NCI-H82 (cell line): ENCODE measurements at places on chromosomes 5 and 9.

DNA sequence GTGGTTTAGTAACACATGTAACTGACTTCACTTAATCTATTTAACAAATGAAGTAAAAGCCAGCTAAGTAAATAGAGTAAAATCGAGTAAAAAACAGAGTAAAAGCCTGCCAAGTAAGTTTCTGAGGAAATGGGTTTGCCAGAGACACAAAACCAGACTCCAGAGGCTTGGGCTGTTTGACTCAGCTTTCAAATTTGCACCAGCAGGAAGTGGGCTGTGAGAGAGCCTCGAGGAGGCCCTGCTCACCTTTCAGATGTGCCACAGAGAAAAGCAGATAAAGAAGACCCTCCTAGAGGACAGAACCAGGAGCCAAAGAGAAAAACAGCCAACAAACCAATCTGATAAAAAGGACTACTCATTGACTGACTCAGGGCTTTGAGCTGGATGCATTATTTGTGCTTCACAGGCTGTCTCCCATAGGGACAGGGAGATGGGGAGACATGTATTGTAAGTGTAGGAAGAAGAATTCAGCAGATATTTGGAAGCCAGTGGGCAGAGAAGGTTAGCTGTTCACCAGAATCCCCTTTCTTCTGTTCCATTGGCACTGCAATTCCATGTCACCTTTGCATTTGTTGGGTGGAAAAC lies 14.4 kb upstream of the AMACR start:
- no peak for DNase-seq

DNA sequence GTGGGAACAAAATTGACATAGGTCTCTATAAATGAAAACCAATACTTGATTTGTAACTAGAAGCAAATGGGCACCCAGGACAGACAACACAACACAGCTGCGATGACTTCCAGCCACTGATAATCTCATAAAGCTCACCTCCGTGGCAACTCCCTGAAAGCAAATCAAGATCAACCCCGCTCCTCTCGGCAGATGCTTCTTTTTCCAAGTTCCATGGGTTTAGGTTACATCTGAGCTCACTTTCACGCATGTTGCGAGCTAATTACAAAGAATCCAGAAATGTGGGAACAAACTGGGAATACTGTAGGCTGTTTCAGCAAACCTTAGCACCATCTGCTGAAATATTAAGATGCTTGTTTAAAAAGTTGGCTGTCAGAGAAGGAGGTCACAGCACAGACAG lies 153.9 kb downstream of the ELAVL2 start:
- DNase-seq = peak; percentile 73

DNA sequence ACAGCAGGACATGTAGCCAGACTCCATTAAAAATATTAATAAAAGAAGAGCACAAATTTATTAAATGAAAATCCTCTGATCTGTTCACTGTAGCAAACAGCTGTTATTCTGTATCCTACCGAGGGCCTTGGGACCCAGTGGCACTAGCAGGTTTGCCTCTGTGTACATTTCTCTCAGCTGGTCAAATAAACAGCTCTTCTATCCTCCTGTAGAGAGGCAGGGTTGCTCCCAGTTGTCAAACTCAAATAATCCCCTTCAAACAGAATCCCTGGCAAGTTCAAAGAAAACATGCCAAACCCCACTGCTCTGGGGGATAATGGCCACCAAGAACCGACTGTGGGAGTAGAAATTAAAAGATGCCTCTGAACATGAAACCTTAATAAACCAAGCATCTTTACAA lies 1262.0 kb upstream of the DMAC1 start:
- no peak for DNase-seq

DNA sequence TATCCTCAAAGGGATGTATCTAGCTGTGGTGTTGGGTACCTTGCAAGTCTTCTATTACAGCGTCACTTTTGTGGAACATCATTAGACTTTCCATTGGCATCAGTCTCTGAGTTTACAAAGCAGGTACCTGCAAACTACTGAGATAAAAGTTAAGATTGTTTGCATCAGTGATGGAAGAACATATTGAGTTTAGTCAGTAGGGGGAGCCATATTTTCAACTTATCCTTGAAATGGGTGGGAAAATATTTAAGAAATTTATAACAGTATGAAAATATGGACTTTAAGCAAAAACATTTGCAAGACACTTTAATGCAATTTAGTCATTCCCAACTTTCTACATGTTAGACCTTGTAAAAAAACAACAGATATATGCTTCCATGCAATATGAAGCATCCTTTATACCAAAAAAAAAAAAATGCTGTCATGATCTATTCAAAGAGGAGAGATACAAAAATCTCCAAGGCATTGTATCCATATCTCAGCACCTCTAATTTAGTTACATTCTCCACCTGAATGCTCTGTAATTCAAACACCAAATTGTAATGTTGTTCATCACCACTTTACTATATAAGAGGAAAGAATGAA lies 98.6 kb upstream of the ADAMTS19 start:
- DNase-seq = peak; percentile 11

DNA sequence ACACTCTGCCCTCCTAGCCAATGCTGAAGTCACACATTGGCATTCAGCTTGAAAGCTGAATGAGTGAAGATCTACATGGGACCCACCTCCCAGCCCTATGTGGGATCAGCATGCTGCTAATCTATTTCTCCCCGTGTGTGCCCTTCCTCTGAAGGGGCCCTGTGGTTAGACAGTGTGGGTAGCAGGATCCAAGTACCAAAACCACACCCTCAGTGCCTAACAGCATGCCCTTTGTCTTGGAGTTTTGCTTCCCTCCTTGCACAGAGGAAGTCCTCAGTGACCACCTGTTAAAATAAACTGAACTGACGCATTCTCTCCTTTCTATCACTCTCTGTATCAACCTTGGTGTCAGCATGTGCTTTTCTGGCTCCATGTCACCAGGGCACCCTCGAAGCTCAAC lies 25.0 kb downstream of the SH3TC2 start:
- no peak for DNase-seq

- DNase-seq = no peak
Observed at GRCh38 chr5:122264610-122265009, 47.4 kb upstream of the SNCAIP start.

- no peak for DNase-seq
Observed at GRCh38 chr5:101278011-101278687, 375.1 kb upstream of the ST8SIA4 start.

- no peak for DNase-seq
Observed at GRCh38 chr5:116527582-116527981, 47.0 kb downstream of the SEMA6A start.

DNA sequence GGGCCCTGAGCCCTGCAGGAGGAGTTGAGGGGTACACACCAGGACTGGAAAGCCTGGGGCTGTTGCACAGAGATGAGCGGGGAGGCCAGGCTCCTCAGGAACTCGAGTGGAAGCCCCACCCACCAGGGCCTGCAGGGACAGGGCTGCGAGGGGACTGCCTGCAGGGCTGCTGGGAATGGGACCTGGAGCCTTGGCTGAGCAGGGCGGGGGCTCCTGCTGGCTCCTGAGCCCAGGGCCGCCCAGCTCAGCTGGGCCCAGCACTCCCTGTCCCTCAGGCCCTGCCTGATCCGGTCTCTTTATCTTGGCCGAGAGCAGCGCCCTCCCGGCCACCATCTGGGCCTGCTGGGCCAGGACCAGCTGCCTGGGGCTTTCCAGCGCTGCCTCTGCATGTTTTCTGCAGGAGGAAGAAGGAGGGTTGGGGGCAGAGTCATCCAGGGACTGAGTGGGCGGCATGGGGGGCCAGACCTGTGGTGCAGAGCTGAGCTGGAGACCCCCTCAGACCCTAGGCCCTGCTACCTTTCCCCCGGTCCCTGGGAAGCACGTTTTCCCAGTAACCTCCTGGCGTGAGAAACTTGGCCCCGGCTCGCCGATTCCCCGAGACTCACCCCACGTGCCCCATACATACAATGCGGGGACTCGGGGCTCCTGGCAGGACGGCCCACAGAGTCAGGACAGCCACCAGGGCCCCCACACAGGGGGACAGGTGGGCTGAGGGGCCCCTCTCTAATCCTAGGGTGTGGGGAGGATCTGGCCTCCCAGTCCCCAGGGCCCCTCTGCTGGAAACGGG lies 9.4 kb downstream of the LCN12 start:
- DNase-seq = peak; percentile 25

DNA sequence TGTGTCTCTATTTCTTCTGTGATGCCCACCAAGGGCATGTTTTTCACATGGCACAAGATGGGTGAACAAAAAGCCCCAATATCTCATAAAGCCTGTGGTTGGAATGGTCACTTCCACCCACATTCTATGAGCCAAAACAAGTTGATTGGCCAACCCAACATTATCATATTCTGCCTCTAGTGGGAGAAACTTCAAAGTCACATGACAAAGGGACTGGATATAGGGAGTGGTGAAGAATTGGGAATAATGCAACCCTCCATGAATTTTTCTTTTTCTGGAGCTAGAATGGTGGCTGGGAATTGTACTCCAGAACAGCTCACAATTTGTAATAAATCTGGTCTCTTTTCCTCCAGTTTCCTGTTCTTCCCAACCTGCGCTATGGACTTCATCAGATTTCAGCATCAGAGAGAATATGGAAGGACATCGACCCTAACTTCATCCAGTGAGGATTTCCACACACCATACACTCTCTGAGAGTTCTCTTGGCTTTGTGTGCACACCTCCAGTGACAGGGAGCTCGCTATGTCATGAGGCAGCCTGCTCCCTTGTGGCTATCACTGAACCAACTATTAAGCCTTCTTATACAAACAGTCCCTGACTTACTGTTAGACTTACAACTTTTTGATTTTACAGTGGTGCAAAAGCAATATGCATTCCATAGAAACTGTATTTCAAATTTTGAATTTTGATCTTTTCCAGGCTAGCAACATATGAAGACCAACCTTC lies 12.0 kb upstream of the B4GALT1 start:
- DNase-seq = no peak

- peak; percentile 89 for DNase-seq
Observed at GRCh38 chr5:172839669-172840431, 5.8 kb downstream of the ERGIC1 start.

GRCh38 chr9:132743931-132744479 lies 73.7 kb downstream of the GTF3C4 start:
- DNase-seq = no peak

GRCh38 chr5:131983244-131983771 lies 28.1 kb downstream of the ACSL6 start:
- peak; percentile 53 for DNase-seq

- no peak for DNase-seq
Observed at GRCh38 chr5:96745025-96745424, 62.7 kb downstream of the ERAP1 start.

GRCh38 chr5:141051521-141051866 lies 320 bp downstream of the PCDHB1 start:
- DNase-seq = no peak
